ENCODE measurements at places on chromosomes 1 and 21.

GRCh38 chr1:11285883-11286734 is 13.1 kb downstream of the UBIAD1 start:
- no peak for DNase-seq

- no peak for DNase-seq
Measured at GRCh38 chr1:228984646-228985631, 249.7 kb downstream of the RHOU start.

GRCh38 chr1:242432491-242433095 is 91.9 kb downstream of the PLD5 start:
- no peak for DNase-seq

DNA sequence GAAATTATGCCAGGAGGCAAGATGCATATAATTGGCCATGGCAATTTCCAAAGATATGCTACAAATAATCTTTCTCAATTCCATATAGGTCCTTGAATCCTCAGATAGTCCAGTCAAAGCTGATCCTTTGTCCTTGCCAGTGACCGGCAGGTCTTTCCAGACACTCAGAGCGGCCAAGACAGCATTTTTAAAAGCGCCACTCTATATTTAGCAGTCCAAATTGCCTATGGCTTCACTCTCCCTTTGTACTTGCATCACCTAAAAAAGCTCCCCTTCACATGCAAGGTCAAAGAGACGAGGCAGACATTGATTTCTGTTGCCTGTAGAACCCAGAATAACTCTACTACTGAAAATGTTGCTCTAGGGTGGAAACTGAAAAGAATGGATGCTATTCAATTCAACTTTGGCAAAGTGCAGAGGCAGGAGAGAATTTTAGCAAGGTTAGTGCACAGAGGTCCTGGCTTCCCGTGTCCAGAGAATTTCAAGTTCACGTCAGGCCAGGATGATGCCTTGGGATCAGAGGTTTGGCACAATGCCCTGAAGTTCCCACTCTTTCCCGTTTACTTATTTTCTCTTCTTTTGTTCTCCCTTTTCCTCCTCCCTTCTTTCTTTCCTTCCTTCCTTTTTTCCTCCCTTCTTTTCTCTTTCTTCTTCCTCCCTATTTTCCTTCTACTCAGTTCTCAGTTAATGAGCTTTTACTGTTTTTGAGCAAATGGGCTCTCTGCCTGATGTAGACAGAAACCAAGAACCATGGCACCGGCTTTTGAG is 108.5 kb downstream of the KCNK1 start:
- no peak for DNase-seq

DNA sequence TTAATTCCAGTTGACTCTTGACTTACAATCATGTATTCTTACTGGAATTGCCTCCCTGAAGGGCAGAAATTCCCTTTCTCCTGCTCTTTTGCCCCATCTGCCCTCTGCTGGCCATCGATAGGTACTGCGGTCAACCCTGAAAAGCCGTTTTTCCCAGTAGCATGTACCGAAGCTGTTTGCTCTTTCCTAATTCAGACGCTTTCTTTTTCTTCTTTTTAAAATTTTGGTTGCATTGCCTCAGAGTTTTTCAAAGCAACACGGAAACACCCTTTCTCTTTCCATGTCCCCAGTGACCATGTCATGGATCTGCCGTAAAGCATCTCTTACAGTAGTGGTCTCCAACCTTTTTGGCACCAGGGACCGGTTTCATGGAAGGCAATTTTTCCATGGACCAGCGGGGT is 164.2 kb upstream of the C1orf21 start:
- no peak for DNase-seq

DNA sequence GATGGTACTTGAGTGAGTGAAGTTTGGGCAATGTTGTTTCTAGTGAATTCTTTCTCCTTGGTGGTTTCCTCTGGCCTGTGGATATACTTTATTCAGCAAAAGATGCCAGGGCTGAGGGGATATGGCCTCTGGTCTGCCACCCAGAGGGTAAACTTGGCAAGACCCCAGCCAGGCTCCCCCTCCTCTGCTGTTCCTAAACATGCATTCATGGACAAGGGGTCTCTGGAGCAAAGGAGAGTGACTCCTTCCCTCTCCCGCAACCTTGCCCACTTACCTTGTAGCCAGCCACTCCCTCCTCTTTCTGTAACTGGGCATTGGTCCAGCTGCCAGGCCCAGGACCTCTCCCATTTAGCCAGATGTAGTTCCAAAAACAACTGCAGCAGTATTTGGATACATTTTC is 43.8 kb downstream of the RUNX3 start:
- no peak for DNase-seq

DNA sequence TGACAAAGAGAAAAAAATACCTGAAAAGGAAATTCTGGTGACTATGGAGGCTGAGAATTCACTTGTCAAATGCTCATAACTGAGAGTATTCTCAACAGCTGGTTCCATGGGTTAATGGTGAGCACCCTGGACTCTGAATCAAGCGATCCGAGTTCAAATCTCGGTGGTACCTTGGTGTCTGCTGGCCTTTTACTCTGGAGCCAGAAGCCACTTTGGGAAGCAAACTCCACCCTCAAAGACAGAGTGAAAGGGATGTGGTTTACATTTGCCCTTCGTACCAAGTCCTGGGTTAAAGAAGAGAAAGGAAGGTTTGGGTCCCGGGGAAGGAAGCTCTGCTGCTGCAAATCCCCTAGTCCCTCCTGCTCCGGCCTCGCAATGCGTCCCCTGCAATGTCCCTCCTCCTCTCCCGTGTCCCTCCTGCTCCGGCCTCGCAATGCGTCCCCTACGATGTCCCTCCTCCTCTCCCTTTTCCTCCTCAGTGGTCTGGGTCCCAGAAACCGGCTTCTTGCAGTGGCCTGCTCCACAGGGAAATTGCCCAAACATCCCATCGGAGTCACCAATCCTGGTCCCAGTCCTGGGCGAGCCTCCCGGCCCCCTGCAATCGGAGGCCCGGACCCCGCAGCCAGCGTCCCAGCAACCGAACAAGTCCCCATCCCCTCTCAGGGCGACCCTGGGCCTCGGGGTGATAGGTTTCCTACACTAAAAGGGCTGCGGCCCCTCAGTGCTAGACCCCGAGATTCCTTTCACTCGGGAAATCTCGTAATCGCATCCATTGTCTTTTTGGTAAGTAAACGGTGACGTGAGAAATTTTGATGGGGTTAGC is 129.4 kb downstream of the PPIAL4G start:
- DNase-seq = no peak

GRCh38 chr1:13642306-13643004 is 57.5 kb upstream of the PRDM2 start:
- DNase-seq = no peak

GRCh38 chr1:104945406-104945805 is 1195.7 kb downstream of the AMY1C start:
- no peak for DNase-seq

Measured in activated gamma-delta T cell treated with anti-CD3 and anti-CD28 coated beads, Interleukin-2, amount 50 U/mL, for 16 hours (primary cell).